Left lung (tissue), 14 donors: ENCODE measurements at places on chromosomes 13 and 19. TPM values are rescaled to one million over a fixed set of nuclear protein-coding genes. Genes with fewer than 3 reads are reported as not detected.

TLE6 gene
- total RNA-seq = 6.9 TPM

SLC25A30 gene
- 20.9 TPM for total RNA-seq

DNA sequence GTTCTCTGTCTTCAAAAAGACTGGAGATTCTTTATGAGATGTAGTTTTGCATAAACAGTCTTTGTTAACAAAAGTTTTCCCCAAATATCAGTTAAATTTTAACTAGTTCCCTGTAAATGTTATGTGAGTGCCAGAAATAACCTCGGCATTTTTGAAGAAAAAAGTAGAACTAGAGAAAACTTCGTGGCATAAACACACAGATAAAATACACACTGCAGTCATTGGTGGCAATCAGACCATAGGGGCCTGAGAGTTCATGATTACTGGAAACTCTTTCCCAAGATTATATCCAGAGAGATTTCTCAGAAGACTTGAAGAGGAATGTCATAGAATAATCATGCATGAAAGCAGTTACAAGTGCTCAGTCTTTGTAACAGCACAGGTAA lies 190.0 kb downstream of the MZT1 start:
- DNase-seq = no peak
- no peak overlapping the region for H3K27ac ChIP-seq
- H3K4me1 ChIP-seq = no peaks in the 10 kb centered on the region
- no peaks in the 10 kb centered on the region for H3K36me3 ChIP-seq
- H3K27me3 ChIP-seq = no peaks in the 10 kb centered on the region

CATSPERD gene
- not detected for total RNA-seq

GRCh38 chr19:28601723-28602440 lies 611.1 kb downstream of the UQCRFS1 start:
- no peaks in the 10 kb centered on the region for H3K36me3 ChIP-seq
- DNase-seq = no peak
- H3K27me3 ChIP-seq = no peaks in the 10 kb centered on the region
- H3K4me1 ChIP-seq = no peaks in the 10 kb centered on the region

ATP12A gene
- total RNA-seq = not detected

- no peaks in the 10 kb centered on the region for H3K27me3 ChIP-seq
- peak overlapping the region; percentile 82 for H3K27ac ChIP-seq
- no peak for DNase-seq
- no peak overlapping the region for H3K4me3 ChIP-seq
- H3K4me1 ChIP-seq = peaks cover 3% of the 10 kb centered on the region
Measured at GRCh38 chr13:75226733-75227435, 255.1 kb downstream of the TBC1D4 start.

DNA sequence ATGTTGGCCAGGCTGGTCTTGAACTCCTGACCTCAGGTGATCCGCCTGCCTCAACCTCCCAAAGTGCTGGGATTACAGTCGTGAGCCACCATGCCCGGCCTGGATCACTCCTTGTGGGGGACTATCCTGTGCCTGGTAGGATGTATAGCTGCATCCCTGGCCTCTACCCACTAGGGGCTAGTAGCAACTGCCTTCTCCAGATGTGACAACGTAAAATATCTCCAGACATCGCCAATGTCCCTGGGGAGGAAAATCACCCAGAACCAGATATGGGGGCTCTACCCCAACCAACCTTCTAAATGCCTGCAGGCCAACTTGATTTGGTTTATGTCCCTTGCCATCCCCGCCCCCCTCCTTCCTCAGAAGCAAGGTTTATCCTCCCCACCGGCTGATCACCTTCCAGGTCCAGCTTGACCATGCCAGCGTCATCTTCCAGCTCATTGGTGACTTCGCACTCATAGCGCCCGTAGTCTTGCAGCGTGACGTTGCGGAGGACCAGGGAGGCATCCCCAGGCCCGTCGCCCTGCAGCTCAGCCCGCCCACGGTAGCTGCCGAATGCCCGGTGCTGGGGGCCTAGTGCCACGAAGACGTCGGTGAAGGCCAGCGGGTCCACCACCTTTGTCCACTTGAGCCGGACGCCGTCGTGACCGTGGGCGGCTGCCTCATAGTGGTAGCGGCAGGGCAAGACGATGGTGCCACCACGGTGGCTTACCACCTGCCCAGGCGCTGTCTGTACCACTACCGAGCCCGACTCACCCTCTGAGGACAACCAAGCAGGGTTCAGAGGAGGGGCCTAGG lies 12.5 kb downstream of the TM6SF2 start:
- no peak for DNase-seq
- H3K27me3 ChIP-seq = peaks cover 87% of the 10 kb centered on the region
- no peak overlapping the region for H3K4me3 ChIP-seq

DNA sequence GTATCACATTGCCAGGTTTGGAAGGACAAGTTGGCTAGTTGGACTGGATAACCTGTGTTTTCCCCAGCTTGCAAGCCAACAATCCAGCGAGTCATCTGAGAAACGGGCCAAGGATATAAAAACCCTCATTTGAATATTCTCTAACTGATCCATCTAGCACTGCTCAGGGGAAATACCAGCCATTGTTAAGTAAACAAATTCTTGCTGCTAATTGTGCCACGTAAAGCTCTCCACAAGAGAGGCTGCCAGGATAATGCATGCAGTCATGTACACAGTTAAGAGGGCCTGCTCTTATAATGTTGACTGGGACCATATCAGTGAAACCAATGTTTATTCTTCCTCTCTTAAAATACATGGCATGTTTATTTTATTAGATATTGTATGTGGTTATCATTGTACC lies 663.2 kb upstream of the SGCG start:
- no peaks in the 10 kb centered on the region for H3K36me3 ChIP-seq
- H3K27me3 ChIP-seq = no peaks in the 10 kb centered on the region
- DNase-seq = no peak
- no peak overlapping the region for H3K27ac ChIP-seq
- H3K4me3 ChIP-seq = no peak overlapping the region
- H3K4me1 ChIP-seq = no peaks in the 10 kb centered on the region
